ENCODE measurements at places on chromosomes 6 and 20.

DNA sequence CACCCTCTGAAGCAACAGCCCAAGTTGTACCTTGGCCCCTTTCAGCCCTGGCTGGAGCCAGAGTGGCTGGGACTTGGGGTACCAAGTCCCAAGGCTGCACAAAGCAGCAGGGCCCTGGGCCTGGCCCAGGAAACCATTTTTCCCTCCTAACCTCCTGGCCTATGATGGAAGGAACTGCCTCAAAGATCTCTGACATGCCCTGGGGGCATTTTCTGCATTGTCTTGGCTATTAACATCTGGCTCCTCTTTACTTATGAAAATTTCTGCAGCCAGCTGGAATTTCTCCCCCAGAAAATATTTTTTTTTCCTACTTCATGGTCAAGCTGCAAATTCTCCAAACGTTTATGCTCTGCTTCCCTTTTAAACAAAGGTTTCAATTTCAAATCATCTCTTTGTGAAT lies 269.4 kb upstream of the CDYL start:
- DNase-seq, result no peak

DNA sequence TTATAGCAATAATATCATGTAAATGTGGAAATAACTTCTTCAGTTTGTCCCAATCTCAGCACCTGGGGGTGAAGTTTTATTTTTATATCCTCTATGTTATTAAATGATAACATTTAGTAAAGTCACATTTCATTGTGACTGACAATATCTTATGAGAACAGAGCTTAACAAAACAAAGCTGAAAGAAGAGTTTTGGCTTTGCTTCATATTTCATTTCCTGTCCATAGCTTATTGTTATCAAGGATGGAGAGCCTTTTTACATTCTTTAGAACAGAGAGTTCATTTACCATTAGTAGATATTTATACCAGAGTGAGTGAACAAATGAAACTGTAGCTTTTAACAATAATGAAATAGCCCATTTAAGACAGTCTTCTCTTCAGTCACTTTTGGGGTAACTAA lies 231.9 kb upstream of the SGK1 start:
- DNase-seq, result no peak

DNA sequence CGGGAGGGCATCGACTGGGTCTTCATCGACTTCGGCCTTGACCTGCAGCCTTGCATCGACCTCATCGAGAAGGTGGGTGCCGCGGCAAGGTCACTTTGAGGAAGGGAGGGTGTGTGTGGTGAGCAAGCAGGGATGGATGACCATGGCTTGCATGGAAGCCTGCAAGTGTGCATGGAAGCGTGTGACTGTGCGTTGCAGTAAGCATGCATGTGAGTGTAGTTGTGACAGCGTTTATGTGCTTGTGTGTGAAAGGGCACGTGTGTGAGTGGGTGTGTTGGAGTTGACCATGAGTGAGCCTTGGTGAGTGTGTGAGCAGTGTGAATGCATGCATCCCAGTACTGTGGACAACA lies 32.5 kb downstream of the MYH7B start:
- DNase-seq, result no peak

- no peak for DNase-seq
These were observed 111.0 kb upstream of the HS3ST5 start for GRCh38 chr6:114453737-114454276.

GRCh38 chr6:152386131-152386530 lies 251.0 kb downstream of the SYNE1 start:
- no peak for DNase-seq

GRCh38 chr6:37680668-37681067 lies 17.0 kb downstream of the MDGA1 start:
- no peak for DNase-seq

Data from CD4-positive, alpha-beta T cell treated with Interleukin-17A for 4 hours (primary cell).